Ovary (tissue), 10 donors: ENCODE measurements at places on chromosomes 11 and 22. TPM values are rescaled to one million over a fixed set of nuclear protein-coding genes. Genes with fewer than 3 reads are reported as not detected.

Gene GGT5
- 24.6 TPM for total RNA-seq

Gene CARNS1
- 0.95 TPM for total RNA-seq

Gene OR2AT4
- total RNA-seq = not detected

Gene DDTL
- total RNA-seq = not detected

Gene LIF
- 8.3 TPM for total RNA-seq

Gene GPHA2
- not detected for total RNA-seq

Gene TCN1
- not detected for total RNA-seq

DNA sequence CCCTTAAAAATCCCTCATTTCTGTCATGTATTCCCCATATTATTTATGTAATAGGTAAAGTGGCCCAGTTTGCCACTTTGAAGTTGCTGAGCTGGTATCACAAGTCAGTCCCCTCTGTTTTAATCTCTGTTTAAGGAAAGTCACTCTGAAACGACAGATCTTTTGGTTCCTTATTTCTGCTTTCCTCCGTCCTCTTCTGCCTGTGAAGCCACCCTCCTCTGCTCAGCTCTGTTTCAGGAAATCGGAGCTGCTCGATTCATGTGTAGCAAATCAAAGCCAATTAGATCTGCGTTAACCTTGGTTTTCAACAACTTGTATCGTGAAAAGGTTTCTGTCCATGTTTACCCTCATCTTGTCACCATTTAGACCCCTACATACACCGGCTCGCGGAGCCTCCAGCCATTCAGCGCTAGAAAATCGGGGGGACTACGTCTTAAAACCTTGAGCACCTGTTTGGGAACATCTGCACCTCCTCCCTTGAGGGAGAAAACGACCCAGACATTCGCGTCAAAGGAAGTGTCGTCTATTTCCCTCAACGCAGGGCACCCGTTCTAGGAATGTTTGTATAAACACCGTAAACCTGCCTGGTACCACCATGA, 576 bp upstream of the SC5D start:
- no peak for DNase-seq
- H3K27ac ChIP-seq = peak overlapping the region; percentile 9
- H3K36me3 ChIP-seq = no peaks in the 10 kb centered on the region
- H3K27me3 ChIP-seq = no peaks in the 10 kb centered on the region
- H3K4me3 ChIP-seq = peak overlapping the region; percentile 84

DNA sequence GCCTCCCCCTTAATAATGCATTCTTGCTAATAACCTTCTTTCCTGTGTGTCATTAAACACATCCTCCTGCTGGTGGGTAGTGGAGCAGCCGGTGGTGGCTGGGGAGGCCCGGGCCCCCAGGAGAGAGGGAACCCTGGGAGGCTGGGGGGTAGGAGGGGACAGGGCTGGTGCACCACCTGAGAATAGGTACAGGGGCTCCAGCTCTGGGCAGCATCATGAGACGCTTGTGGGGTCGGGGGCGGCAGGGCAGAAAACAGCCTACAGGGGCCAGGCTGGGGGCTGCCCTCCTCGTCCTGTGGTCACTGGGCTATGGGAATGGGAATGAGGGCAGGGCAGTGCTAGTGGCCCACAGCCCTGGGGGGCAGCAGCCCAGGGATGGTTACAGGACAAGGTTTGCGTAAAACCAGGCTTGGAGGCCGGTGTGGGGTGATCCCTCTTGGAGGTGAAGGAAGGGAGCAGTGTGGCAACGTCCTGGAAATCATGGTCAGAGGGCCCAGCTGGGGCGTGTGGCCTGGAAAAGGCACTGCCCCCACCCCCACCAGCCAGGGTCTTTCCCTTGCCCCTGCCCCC, 18.5 kb upstream of the CCDC188 start:
- DNase-seq = no peak
- H3K36me3 ChIP-seq = no peaks in the 10 kb centered on the region
- H3K4me1 ChIP-seq = no peaks in the 10 kb centered on the region
- no peaks in the 10 kb centered on the region for H3K27me3 ChIP-seq
- H3K27ac ChIP-seq = no peak overlapping the region

- no peaks in the 10 kb centered on the region for H3K27me3 ChIP-seq
- no peak overlapping the region for H3K4me3 ChIP-seq
- peaks cover 3% of the 10 kb centered on the region for H3K4me1 ChIP-seq
- H3K27ac ChIP-seq = no peak overlapping the region
Measured at GRCh38 chr11:95137299-95137698, 47.7 kb downstream of the ENDOD1 start.

DNA sequence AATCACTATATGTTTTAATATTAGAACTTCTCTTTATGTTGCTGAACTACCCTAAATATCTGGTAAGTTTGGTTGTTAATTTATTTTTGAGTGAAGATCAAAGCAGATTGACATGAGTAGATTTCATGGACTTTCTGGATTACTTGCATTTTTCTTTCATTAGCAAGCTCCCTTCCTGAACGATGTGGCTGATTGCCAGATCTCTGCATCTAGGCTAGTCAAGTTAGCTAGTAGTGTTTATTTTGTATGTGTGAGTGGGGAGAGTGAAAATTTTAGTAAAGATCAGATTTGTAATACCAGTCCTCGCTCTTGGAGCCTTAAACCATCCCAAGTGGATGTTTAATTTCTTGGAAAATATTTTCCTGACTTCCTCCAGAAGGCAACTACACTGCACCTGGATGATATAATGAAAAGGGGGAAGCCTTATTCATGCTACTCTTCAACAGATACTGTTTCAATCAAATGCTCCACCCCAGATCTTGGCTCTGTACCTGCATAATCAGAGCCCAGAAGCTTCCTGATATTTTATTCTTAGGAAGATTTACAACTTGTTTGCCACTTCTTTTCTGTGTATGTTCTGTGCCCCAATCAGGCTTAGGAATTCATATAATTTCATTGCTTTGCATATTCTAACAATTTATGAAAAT, 143.2 kb upstream of the GRIA4 start:
- H3K4me1 ChIP-seq = no peaks in the 10 kb centered on the region
- H3K36me3 ChIP-seq = no peaks in the 10 kb centered on the region
- DNase-seq = no peak

- H3K36me3 ChIP-seq = no peaks in the 10 kb centered on the region
- H3K4me3 ChIP-seq = no peak overlapping the region
- H3K27me3 ChIP-seq = no peaks in the 10 kb centered on the region
- no peak for DNase-seq
- H3K27ac ChIP-seq = no peak overlapping the region
Measured at GRCh38 chr22:25845985-25846745, 104.2 kb downstream of the MYO18B start.

GRCh38 chr11:66036334-66036710, 10.0 kb upstream of the CATSPER1 start:
- H3K27ac ChIP-seq = no peak overlapping the region
- H3K4me3 ChIP-seq = no peak overlapping the region
- DNase-seq = no peak
- no peaks in the 10 kb centered on the region for H3K36me3 ChIP-seq
- H3K27me3 ChIP-seq = no peaks in the 10 kb centered on the region

DNA sequence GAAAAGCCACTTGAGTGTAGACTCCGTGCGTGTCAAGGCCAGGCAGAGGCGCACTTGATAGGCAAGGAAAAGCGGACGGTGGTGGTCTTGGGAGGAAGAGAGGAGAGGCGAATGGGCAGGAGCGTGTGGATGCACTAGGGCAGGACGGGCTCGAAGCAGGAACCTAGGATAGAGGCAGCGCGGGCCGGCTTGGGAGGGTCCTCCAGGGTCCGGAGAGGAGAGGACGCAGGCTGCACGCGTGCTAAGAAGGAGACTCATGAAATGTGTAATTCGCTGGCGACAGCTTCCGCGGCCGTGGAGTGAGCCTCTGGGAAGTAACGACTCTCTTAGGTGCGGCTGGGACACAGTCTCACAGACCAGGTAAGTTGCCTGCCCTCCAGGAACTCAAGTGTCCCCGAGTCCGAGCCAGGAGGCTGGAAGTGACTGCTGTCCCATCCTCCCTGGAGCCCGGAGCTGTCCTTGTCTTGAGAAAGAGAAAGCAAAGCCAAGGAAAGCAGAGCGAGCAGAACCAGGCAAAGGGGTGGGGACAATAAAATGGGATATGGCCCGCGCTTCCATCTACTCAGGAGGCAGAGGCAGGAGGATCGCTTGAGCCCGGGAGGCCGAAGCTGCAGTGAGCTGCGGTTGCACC, 874 bp upstream of the IL17RA start:
- peaks cover 4% of the 10 kb centered on the region for H3K4me1 ChIP-seq
- peak; percentile 44 for DNase-seq
- H3K27ac ChIP-seq = no peak overlapping the region
- no peaks in the 10 kb centered on the region for H3K27me3 ChIP-seq
- H3K36me3 ChIP-seq = no peaks in the 10 kb centered on the region

DNA sequence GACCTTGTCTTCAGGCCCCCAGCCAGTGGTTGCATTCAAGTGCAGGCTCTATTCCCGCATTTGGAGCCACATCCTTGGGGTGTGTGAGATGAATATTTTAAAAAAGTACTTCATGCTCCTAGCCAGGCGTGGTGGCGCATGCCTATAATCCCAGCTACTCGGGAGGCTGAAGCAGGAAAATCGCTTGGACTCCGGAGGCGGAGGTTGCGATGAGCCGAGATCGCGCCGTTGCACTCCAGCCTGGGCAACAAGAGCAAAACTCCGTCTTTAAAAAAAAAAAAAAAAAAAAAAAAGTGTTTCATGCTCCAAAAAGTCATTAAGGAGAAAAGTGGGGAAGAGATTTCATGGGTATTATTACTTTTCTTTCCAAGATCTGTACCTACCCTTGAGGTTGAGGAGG, 18.0 kb downstream of the SCUBE1 start:
- no peak overlapping the region for H3K4me3 ChIP-seq
- H3K27ac ChIP-seq = no peak overlapping the region
- no peaks in the 10 kb centered on the region for H3K27me3 ChIP-seq
- DNase-seq = no peak

- no peak overlapping the region for H3K27ac ChIP-seq
- no peaks in the 10 kb centered on the region for H3K36me3 ChIP-seq
- H3K4me1 ChIP-seq = no peaks in the 10 kb centered on the region
Measured at GRCh38 chr11:3700410-3700809, 29.2 kb upstream of the CHRNA10 start.

- no peak overlapping the region for H3K27ac ChIP-seq
- H3K27me3 ChIP-seq = no peaks in the 10 kb centered on the region
- no peak for DNase-seq
- H3K4me3 ChIP-seq = no peak overlapping the region
- no peaks in the 10 kb centered on the region for H3K36me3 ChIP-seq
Measured at GRCh38 chr11:31757260-31757835, 53.8 kb downstream of the PAX6 start.

- H3K27me3 ChIP-seq = no peaks in the 10 kb centered on the region
- no peaks in the 10 kb centered on the region for H3K36me3 ChIP-seq
- no peak for DNase-seq
Measured at GRCh38 chr11:59289356-59290181, 69.1 kb upstream of the OR5AN1 start.

GRCh38 chr11:74866557-74866956, 82.3 kb downstream of the XRRA1 start:
- no peak overlapping the region for H3K27ac ChIP-seq
- H3K4me3 ChIP-seq = no peak overlapping the region
- DNase-seq = no peak
- H3K36me3 ChIP-seq = no peaks in the 10 kb centered on the region

GRCh38 chr22:35328472-35328885, 28.8 kb downstream of the TOM1 start:
- H3K36me3 ChIP-seq = no peaks in the 10 kb centered on the region
- no peak overlapping the region for H3K4me3 ChIP-seq
- H3K4me1 ChIP-seq = no peaks in the 10 kb centered on the region
- DNase-seq = no peak
- H3K27me3 ChIP-seq = no peaks in the 10 kb centered on the region
- H3K27ac ChIP-seq = no peak overlapping the region

GRCh38 chr11:125239585-125240560, 75.3 kb downstream of the PKNOX2 start:
- no peak overlapping the region for H3K27ac ChIP-seq
- peaks cover 2% of the 10 kb centered on the region for H3K4me1 ChIP-seq

DNA sequence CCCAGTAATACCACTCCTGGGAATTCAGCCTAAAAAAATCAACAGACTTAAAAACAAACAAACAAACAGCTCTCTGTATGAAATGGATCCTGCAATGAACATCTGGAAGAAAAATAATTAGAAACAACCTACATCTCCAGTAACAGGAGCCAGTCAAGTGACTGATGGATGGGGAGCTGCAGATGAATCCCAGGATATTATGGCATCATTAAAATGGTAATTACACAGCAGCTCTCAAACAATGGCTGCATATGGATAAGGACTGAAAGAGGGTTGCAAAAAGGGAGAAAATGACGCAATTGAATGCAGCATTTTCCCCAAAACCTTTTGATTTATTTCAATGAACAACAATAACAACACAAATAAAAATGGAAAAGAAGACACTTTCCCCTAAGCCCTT, 4.1 kb downstream of the NPTXR start:
- no peaks in the 10 kb centered on the region for H3K4me1 ChIP-seq
- no peaks in the 10 kb centered on the region for H3K27me3 ChIP-seq
- DNase-seq = no peak
- H3K27ac ChIP-seq = no peak overlapping the region
- H3K4me3 ChIP-seq = no peak overlapping the region
- no peaks in the 10 kb centered on the region for H3K36me3 ChIP-seq

GRCh38 chr11:43222215-43222614, 89.6 kb upstream of the API5 start:
- DNase-seq = no peak
- H3K27me3 ChIP-seq = no peaks in the 10 kb centered on the region
- H3K4me1 ChIP-seq = no peaks in the 10 kb centered on the region
- no peak overlapping the region for H3K27ac ChIP-seq

DNA sequence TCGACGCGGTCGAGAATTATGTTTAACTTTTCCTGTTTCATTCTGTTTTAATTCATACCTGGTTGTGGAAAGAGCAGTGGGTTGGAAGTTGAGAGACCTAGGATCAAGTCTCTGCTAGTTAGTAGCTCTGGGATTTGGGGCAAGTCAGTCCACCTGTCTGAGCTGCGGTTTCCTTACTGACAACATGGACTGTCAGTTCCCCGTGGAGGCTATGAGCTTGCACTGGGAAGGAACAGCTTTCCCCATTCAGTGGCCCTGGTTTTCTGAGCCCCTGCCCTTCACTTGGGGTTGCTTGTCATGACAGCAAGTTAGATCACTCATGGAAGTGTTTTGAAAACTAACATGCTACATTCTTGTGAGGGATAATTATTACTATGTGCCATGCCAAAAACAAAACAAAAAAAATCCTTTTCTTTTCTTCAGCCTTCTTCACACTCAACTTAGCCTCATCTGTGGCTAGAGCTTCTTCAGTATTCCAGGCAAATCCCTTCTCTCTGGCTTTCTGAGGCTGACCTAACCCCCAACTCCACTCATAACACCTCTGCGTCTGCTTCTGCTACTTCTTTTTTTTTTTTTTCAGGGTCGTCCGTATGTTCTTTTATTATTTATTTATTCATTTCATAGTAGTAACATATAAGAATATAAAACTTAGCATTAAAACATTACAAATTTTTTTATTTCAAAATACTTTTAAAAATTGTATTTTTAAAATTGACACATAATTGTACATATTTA, 43.0 kb upstream of the ZBED5 start:
- peak overlapping the region; percentile 84 for H3K27ac ChIP-seq
- no peaks in the 10 kb centered on the region for H3K36me3 ChIP-seq
- no peaks in the 10 kb centered on the region for H3K27me3 ChIP-seq
- peaks cover 11% of the 10 kb centered on the region for H3K4me1 ChIP-seq
- no peak for DNase-seq
- no peak overlapping the region for H3K4me3 ChIP-seq

- H3K27ac ChIP-seq = no peak overlapping the region
- DNase-seq = no peak
- H3K36me3 ChIP-seq = no peaks in the 10 kb centered on the region
- no peaks in the 10 kb centered on the region for H3K4me1 ChIP-seq
- no peaks in the 10 kb centered on the region for H3K27me3 ChIP-seq
- no peak overlapping the region for H3K4me3 ChIP-seq
Measured at GRCh38 chr11:27557226-27557625, 50.7 kb upstream of the LIN7C start.

- DNase-seq = no peak
- H3K4me1 ChIP-seq = no peaks in the 10 kb centered on the region
- H3K4me3 ChIP-seq = no peak overlapping the region
- H3K27me3 ChIP-seq = no peaks in the 10 kb centered on the region
Measured at GRCh38 chr11:12048936-12049790, 40.7 kb upstream of the DKK3 start.
